ENCODE measurements at places on chromosomes 7 and 10. TPM values are rescaled to one million over a fixed set of nuclear protein-coding genes. Genes with fewer than 3 reads are reported as not detected.

GRID2IP gene
- total RNA-seq, result 1.6 TPM

PSMG3 gene
- 27.0 TPM for total RNA-seq

RUFY2 gene
- total RNA-seq, result 21.3 TPM

GRCh38 chr7:151083071-151083823 is at the start of gene TMUB1:
Gene TMUB1 (minus strand): TSS chr7:151083493. CDS start chr7:151082563, 930 bp downstream.
- DNase-seq, result peak; percentile 84

- DNase-seq, result peak; percentile 87
Observed at GRCh38 chr7:149147072-149147751, at the start of gene ZNF398. Gene ZNF398 (plus strand): TSS chr7:149147453. CDS start chr7:149147743, 290 bp downstream.

DNA sequence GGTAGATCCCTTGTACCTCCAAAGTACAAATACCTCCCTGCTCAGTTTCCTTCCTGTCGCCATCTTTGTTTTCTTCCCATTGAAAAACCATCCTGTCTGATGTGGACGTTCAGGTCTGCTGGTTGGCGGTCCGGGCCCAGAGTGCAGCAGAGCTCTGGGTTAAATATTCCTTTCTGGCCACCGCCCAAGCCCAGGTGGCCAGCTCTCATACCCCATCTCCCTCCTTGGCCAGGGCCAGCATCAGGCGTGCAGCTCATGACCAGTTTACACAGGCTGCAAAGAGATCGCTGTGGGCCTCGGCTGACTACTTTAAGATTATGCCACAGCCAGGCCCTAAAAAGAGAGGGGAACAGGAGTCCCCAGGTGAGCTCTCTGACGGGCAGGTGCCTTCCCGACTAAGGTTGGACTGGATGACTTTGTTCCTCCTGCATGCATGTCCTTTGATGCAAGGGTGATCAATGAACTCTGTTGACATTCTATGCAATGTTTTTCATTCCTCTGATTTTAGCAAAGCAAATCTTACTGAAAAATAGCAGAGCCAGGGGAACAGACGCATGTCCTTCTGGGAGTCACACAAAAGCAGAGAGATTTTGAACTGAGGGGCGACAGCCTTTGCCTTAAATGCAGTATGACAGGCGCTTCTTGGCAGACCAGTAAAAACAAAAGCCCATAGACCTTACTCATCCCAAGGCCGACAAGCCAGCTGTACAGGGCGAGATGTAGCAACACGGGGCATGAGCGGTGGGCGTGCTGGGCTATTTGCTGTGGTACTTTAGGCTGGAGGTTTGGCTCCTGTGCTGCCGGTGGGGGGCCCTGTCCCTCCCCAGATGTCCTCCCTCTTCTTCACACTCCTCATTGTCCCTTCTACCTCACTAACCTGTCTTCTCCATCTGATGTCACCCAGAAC is 33.3 kb upstream of the SH2B2 start:
- no peak for DNase-seq

DNA sequence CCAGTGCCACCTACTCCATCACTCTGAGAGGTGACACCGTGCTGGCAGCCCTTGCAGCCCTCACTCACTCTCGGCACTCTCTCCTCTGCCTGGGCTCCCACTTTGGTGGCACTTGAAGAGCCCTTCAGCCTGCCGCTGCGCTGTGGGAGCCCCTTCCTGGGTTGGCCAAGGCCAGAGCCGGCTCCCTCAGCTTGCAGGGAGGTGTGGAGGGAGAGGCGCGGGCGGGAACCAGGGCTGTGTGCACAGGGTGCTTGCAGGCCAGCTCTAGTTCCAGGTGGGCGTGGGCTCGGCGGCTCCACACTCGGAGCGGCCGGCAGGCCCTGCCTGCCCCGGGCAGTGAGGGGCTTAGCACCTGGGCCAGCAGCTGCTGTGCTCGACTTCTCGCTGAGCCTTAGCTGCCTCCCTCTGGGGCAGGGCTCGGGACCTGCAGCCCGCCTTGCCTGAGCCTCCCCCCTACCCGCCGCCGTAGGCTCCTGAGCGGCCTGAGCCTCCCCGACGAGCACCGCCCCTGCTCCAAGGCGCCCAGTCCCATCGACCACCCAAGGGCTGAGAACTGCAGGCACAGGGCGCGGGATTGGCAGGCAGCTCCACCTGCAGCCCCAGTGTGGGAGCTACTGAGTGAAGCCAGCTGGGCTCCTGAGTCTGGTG is 48.7 kb upstream of the SLC35G1 start:
- no peak for DNase-seq

DNA sequence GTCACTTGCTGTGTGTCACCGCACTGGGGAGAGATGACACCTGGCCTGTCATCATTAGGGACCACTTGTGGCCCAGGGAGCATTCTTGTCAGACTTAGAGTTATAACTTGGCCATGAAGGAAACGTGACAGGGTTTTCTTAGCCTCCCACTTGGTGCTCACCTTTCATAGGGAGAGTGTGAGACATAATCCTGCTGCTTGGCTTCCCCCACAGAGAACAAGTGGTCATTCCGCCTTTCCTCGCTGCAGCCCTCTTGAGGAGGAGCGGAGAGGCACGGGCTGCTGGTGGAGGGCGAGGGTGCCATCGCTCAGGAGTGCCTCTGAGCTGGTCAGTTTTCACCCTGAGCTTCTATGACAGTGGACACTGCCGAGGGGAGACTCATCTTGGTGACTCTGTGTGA is 125.0 kb upstream of the GJD4 start:
- no peak for DNase-seq

GRCh38 chr10:113049881-113050280 is 99.8 kb downstream of the TCF7L2 start:
- no peak for DNase-seq

DNA sequence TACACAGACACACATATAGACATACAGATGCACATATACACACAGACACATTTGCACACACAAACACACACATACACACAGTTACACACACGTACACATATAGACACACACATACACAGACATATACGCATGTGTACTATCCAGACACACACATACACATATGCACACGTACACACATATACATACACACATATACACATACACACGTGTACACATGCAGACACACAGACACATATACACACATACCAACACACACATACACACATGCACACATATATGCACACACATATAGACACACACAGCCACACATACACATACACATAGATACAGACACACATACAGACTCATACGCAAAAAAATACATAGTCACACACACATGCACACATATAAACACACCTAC is 184.2 kb downstream of the PFKFB3 start:
- DNase-seq, result no peak

GRCh38 chr10:59362959-59363381 is 621 bp upstream of the FAM13C start:
- peak; percentile 71 for DNase-seq

DNA sequence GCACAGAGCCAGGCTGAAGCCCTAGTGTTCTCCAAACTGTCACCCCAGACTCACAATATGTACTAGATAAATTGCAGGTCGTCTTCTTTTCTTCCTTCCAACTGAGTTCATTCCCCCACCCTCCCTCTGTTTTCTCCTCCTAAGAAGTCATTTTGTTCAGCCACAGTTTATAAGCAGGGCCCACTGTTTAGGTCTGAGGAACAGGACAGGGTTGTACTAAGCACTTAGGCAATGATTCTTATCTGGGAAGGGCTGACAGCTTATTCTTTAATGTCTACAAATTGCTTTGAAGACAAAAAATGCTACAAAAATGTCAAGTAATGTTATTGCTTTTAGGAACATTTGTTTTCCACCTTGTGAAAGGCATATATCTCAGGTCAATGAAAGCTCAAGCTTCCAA is 59.1 kb downstream of the CDC123 start:
- no peak for DNase-seq

- no peak for DNase-seq
Observed at GRCh38 chr10:125125951-125126735, 34.2 kb downstream of the CTBP2 start.

DNA sequence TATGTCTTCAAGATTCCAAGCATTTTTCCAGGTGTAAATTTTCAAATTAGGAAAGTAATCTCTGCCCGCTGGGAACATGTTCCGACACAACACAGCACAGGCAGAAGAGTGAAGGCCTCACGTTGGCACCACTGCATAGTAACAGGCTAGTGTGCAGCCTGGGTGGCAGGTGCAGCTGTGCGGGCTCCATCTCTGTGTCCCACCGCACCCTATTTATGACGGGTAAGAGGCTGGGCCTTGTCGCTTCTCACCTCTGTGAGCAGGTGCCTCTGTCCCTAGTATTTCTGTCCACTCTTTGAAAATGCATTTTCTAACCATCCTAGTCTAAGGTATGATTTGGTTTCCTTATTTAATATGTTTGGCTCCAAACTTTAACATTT is 24.1 kb downstream of the VIPR2 start:
- DNase-seq, result no peak

All from type B pancreatic cell (in vitro differentiated cells).